ENCODE measurements at places on chromosomes 13 and 19. TPM values are rescaled to one million over a fixed set of nuclear protein-coding genes. Genes with fewer than 3 reads are reported as not detected.

Gene CDC16
- total RNA-seq, result 33.8 TPM

Gene EMP3
- total RNA-seq, result 88.5 TPM

Gene ZNF763
- 1.1 TPM for total RNA-seq

Gene LRCH1
- 6.2 TPM for total RNA-seq

Gene ZNF99
- total RNA-seq, result not detected

Gene GPR4
- total RNA-seq, result 1.8 TPM

Gene CABP5
- total RNA-seq, result not detected

Gene ZNF491
- total RNA-seq, result 0.78 TPM

Gene CCDC194
- not detected for total RNA-seq

Gene PGLYRP1
- total RNA-seq, result not detected

Gene OR4F17
- not detected for total RNA-seq

Gene NUP62
- total RNA-seq, result 21.0 TPM

Gene TNNI3
- total RNA-seq, result not detected

Gene ICAM3
- total RNA-seq, result 6.0 TPM

Gene C1QTNF9
- total RNA-seq, result not detected

Gene HPN
- total RNA-seq, result not detected

Gene ATXN8OS
- not detected for total RNA-seq

Gene TPRX2
- total RNA-seq, result not detected

Gene ZNF850
- 1.4 TPM for total RNA-seq

All from cardiac ventricle fibroblast (primary cell).